ENCODE measurements at places on chromosomes 16 and 17.
A peak's percentile ranks its signal among the peaks of the same experiment; 100 is the strongest.

DNA sequence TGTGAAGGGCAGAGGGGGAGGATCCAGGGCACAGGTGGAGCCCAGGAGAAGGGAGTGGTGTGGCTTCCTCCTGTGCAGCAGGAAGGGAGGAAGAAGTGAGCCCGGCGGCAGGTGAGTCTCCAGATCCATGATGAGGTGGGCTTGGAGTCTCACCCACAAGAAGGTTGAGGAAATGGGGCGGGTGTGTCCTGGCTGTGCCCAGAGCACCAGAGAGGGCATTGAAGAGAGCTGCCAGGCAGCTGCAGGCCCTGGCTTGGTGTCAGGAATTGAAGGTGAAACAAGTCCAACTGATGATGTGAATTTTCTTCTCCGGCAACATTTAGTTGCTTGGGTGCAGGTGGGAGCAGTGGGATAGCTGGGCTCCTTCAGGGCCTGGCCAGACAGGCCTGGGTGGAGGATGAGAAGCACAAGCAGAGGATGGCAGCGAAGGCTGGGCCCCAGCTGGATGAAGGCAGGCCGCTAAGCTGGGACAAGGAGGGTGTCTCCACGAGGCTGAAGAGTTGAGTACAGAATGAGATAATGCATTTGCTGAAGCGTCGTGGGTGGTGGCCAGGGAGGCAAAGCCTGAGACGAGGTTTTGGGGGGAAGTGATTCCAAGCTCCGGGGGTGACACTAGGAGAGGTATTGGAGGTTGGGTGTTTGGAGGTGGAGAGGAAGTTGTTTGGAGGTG lies 18.3 kb downstream of the NT5M start:
- DNase-seq = peak; percentile 33

DNA sequence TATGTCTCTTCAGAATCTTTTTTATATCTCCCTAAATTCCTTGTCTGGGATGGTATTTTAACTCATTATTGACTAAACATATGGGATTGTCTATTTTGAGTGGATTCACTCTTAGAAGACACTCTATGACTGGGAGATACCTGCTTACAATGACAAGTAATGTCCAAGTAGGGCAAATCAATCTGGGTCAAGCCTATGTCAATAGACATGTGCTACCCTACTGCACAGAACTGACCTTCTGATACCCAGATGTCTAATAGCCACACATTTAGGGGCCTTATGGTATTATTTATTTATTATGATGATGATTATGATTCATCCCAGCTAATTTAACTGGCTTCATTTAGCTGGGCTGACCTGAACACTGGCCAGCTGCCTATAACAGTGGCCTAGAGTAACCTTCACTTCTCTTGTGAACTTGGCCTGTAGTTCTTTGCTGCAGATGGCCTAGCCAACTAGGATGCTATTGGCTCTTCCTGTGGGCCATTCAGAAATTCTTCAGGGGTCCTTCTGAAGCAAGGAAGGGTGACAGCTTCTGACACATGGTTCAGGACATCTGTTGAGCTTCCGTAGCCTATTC lies 138.0 kb downstream of the ANKFN1 start:
- no peak for DNase-seq

DNA sequence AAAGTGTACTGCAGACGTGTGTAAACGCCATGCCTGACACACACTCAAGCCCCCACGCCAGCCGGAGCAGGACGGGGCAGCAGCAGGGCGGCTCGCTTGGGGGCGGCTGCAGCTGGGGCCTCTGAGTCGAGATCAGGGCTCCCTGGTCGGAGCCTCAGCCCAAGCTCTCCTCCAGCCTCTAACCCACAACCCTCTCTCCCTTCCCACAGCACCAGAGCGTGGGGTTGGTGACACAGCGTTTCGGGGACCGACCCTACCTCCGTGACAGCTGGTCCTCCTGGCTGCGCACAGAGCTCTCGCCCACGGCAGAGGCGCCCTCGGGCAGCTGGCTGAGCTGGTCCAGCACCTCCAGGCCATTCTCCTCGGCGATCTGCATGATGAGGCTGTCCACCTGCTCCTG lies 11.2 kb downstream of the CHMP1A start:
- DNase-seq = no peak

DNA sequence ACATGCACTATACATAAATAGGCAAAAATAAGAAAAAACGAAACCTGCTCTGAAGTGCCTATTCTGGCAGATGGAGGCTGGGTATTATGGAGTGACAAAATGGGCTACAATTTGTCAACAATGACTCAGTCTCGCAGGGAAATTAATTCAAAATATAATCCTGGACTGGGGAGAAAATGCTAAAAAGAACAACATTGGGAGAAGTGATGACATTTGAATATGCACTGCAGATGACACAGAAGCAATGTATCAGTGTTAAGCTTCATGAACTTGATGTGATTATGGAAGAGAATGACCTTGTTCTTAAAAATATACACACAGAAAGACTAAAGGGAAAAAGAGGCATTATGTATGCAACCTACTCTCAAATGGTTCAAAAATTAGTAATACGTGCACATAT lies 74.8 kb upstream of the PSMD7 start:
- DNase-seq = no peak

DNA sequence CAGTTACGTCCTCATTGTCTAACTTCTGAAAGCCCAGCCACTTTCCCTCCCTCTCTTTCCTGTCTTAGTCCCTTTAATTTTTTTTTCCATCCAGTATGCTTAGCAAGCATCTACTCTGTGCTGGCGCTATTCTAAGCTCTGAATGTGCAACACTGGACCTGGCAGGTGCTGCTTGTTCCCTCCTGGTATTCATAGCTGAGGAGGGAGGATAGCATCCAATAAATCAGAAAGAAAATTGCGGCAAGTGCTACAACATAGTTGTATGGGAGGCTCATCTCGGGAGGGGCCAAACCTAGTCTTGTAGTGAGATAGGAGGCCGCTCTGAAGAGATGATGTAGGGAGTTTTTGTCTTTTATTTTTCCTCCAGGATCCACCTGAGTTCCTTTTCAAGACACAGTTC lies 457.3 kb upstream of the HSBP1 start:
- no peak for DNase-seq

GRCh38 chr16:69077251-69077650 lies 28.2 kb upstream of the HAS3 start:
- DNase-seq = no peak

All from activated CD8-positive, alpha-beta memory T cell treated with anti-CD3 and anti-CD28 coated beads, Interleukin-2, amount 50 U/mL, for 48 hours (primary cell).